Urothelium cell line (cell line): ENCODE measurements at places on chromosomes 16 and 17.

DNA sequence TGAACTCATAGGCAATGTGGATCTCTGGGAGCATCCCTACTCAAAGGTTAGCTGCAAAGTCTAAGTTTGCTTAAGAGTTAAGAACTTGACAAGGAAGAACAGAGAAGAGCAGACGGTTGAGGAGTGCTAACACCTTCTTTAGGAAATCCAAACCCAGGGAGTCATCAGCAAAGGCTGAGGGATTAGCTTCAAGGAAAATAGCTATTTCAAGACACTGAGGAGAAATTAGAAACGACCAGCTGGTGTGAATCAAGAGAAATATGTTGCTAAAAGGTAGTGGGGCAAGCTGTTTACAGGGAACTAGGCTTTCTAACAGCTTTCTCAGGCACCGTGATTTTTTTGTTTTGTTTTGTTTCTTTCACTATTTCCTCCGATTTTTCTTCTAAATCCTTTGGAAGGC, 90.7 kb downstream of the CDH8 start:
- no peak for DNase-seq

DNA sequence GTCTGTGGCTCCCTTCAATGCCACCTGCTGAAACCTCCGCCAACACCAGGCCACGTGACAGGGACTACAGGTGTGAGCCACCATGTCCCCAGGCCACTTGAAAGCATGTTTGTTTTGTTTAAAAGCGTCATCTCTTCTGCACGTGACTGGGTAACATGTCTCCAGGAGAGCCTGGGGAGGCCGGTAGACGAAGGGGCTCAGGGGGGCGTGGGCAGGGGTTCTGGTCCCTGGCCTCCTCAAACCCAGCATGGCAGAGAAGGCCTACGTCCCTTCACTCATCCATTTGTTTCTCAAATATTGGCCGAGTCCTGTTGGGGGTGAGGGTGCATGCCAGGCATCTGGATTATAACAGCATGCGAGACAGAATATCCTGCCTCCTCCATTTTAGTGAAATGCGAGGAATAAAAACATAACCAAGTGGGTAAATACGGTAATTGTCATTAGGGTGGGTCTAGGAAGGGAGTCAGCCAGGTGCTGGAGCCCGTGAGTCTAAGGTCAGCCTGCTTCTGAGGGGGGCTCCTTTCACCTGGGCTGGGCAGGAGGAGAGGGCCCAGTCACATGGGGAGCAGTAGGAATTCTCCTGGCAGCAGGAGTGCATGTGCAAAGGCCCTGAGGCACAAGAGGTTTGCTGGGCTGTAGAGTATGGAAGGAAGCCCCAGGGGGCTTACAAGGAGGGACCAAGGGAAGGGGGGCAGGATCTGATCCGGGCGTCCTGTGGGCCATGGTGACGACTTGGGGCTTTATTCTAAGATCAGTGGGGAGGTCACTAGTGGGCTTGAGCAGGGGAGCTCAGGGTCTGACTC, 26.8 kb upstream of the CIBAR2 start:
- no peak for DNase-seq

DNA sequence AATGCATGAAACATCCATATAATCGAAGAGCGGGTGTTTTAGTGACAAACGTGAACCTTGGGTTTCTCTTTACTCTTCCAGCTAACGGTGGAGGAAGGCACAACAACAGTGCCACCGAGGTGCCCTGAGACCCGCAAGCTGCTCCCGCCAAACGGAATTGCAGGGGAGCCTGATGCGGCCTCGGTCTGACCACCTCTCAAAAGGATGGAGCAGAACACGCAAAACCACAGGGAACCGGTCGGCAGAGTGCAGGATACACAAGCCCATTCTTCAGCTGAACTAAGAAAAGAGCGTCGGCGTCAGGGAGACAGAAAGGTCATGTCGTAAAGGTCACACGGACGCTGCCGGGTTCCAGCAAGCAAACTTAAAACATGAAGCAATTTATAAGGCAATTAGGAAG, 109.5 kb upstream of the ZNF750 start:
- no peak for DNase-seq

DNA sequence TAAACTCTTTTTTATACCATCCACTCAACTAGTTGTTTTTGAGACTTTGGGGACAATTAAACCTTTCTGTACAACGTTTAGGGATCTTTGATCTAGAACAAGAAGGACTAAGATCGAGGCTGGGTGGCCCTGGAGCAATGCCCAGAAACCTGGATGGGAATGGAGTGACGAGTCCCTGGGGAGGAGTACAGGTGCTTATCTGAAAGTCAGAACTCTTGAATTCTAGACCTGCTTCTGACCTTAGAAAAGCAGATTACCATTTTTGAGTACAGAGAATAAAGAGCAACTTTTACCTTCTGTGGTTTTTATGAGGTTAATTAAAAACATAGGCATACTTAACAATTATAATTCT, 17.8 kb downstream of the UBE2Z start:
- DNase-seq, result no peak

- DNase-seq, result peak; percentile 91
These were observed 11.1 kb downstream of the TSPOAP1 start for GRCh38 chr17:58317421-58318064.

DNA sequence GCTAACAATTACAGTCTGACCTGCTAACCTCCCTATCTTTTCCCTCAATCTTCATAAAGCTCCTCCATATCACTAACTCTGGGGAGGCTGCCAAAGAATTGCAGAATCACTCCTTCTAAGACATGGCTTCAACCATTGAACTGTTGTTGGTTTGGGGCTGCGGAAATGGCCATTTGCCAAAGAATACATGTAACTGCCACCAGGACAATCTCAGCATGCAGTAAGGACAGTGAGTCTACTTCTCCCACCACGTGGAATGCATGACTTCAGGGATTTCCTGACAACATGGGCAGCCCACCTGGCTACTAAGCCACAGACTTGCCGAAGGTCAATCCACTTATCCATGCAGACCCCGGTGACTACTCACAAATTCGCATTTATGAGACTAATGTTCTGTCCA, 104.3 kb upstream of the NUDT7 start:
- DNase-seq, result no peak

GRCh38 chr16:64914-65255, 7.5 kb downstream of the RHBDF1 start:
- DNase-seq, result no peak

DNA sequence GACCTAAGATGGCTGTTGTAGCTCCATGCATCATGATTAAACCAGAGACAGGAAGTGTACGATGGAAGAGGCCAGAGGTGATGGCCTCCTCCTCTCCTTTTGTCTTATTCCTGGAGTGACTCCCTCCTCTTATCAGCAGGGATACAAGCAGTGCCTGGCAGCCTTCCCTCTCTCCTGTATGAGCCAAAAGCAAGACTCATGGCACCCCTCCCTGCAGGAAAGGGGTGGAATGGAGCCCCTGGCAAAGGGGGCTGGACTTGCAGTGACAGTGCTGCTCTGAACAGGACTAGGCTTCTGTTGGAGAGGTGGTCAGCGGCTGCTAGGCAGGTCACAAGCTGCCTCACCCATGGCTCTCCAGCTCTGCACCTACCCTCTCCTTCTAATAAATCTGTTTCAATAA, 8.4 kb downstream of the TXNL4B start:
- DNase-seq, result no peak

- no peak for DNase-seq
These were observed 230.4 kb downstream of the CPPED1 start for GRCh38 chr16:12573300-12573699.

DNA sequence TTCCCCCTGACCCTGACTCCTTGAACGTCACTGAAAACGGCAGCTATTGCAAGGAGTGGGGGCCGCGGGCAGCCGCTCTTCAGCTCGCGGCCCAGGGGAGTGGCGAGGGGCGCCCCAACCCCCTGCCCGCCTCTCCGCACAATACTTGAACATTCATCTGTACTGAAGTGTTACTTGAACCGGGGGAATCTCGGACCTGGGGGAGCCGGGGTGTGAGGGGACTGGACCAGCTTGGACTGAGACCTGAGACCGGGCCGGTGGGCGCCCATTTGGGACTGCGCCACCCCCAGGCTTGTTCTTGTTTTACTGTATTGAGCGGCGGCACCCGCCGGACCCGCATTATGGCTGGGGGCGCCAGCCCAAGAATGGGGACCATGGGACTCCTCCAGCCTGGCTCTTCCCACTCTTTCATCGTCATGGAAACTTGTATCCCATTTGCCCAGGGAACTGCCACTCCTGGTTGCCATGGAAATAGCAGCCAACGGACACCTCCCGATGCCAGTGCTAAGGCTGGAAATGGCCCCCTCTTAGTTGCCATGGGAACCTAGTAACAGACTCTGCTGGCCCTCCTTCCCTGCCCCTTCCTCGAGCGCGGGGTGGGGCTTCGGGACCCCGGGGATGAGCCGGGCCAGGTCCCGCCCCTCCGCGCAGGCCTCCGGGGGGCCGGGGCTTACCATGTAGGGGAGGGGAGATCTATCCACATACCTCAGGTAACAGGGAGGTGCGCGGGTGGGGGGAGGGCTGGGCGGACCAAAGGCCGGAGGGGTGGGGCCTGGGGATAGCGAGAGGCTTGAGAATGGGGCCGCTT, 805 bp upstream of the ORAI3 start:
- peak; percentile 87 for DNase-seq

- DNase-seq, result peak; percentile 57
These were observed 517 bp downstream of the RUNDC1 start for GRCh38 chr17:42980766-42981397.

DNA sequence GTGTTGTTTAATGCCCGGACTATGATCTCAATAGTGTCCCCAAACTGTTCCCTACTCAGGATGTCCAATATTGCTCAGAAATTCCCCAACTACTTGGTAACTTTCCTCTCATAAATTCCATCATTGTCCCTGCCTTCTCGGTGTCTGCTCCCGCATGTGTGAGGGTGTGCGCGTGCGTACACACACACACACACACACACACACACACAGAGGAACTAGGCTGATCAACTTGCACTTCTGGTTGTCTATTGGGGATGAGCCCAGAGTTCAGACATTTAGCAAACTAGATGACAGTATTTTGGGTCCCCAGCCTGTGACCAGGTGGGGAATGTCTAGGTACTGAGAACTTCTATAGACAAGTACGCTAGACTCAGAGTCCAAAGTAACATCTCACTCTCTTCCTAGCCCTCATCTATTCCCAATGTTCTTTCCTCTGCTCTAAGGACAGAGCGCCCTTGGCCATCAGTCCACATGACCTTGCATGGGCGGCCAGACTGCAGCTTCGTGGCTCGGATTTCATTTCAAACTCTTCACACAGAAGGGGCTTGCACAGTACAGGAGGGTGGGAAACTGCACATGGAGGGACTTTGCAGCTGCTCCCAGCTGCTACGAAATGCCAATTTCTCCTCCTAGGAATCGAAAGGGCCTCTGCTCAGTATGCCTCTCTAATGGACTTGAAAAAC, 5.3 kb downstream of the HS3ST3A1 start:
- DNase-seq, result no peak

- DNase-seq, result no peak
These were observed 77.6 kb upstream of the LHX1 start for GRCh38 chr17:36859706-36860105.

GRCh38 chr17:4505187-4505586, 6.5 kb downstream of the SPNS2 start:
- no peak for DNase-seq
